Large intestine (tissue), 12 donors: ENCODE measurements at places on chromosomes 2 and 18. TPM values are rescaled to one million over a fixed set of nuclear protein-coding genes. Genes with fewer than 3 reads are reported as not detected.
A peak's percentile ranks its signal among the peaks of the same experiment; 100 is the strongest.

- DNase-seq = no peak
Observed at GRCh38 chr2:233005096-233005495, 8.0 kb downstream of the NGEF start.

- no peak for DNase-seq
Observed at GRCh38 chr18:1665079-1665478, 760.4 kb downstream of the ADCYAP1 start.

DNA sequence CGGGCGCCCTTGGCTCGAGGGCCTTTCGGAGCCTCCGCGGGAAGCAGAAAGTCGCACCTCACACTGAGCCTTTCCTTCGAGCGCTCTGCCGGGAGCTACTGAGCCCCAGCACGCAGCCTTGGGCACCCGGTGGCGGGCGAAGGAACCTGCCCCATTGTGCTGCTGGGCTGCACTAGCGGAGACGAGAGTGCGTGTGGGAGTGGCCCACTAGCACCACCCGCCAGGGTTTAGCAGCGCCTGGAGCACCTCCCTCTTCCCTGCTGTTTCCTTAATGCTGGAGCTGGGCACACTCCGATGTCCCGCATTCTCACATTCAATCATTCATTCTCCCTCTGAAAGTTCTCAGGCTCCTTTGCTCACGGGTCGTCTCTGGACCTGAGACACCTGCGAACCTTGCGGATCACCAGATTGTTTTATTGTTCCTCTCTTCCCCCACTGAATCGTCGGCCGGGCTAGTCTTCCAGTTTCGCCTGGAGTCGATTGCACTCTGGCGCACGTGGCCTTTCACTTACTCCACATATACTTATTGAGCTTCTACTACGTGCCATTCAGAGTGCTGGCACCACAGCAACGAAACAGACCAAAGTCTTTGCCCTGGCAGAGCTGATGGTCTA is 8.5 kb upstream of the PAX3 start:
- no peak for DNase-seq

DNA sequence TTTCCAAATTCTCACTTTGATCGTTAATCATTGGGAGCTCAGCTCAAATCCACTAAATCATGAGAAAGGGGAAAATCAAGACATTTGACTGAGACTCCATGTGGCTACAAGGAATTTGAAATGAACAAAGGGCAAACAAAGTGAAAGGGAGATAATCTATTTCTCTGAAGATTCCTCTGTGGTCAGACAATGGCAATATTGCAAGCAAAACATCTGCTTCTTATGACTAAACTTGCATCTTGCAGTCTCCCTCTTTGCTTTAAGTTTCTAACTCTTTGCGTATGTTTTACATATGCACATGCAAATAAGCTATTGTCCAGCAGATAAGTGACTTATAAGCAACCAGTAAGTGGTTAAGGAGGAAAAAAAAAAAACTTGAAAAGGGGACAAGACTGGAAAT is 299.1 kb upstream of the NXPH2 start:
- no peak for DNase-seq

GRCh38 chr2:203761121-203761520 is 54.7 kb downstream of the CD28 start:
- no peak for DNase-seq

DNA sequence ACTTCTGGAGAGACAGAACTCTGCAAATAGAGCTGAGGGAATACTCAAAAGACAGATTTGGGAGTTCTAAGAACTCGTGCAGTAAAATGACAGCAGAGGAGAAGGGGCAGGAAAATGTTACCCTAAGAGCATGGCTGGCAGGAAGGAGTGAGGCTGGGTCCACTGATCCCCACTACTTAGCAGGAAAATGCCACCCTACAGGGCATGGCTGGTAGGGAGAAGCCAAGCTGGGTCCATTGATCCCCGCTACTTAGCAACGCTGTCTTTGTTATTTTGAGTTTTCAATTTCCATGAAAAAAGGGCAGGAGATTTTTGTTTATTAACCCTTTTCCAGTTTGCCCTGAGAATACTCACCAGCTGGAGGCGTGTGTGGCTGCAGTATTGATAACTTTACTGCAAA is 100.3 kb upstream of the TMEM200C start:
- DNase-seq = no peak

DNA sequence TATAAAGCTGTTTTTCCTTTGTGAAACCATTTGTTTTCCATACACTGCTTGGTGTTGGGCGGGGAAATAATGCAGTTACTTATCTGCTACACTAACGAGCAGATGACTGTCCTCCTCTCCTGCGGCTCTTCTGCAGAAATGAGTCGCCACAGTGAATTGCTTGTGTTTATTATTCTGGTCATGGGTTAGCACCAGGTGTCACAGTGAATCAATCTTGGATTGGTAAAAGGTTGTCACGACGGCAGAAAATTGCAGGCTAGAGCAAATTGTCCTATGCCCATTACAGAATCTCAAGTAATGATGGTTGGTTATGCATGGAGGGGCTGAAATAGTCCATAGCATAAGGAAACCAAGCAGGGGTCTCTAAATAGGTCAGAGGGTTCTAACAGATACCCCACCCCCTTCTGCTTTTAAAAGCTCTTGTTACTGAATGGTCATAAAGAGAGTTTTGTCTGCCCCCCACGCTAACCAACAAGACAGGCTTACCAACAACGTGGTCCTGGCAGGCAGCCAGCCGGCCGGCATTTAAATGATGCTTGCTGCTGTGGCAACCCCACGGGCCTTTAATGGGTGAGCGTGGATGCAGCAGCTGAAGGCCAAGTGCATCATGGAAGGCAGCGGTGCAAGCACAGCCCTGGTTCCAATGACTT is 29.5 kb downstream of the RAB31 start:
- DNase-seq = peak; percentile 75

GRCh38 chr2:211986313-211986712 is 552.3 kb downstream of the ERBB4 start:
- DNase-seq = no peak

- no peak for DNase-seq
Observed at GRCh38 chr2:131641414-131642206, 113.9 kb downstream of the CCDC74A start.

DNA sequence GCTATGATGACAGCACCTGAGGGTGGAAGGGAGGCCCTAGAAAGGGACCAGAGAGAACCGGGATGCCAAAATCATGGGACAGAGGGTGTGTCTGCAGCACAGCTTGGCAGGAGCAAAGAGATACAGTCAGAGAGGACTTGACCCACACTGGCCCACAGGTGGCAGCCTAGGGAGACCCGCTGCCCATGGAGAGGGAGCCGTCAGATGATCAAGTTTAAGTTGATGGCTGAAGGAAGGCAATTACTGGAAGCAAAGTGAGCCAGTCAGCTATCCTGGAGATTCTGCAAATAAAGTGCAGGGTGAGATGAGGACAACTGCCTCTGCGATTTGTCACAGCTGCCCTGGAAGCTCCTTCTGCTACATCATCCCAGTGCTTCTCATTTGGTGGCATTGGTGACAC is 74.0 kb downstream of the CMPK2 start:
- DNase-seq = no peak

GRCh38 chr2:232363784-232364615 is 14.6 kb upstream of the ALPP start:
- no peak for DNase-seq

DNA sequence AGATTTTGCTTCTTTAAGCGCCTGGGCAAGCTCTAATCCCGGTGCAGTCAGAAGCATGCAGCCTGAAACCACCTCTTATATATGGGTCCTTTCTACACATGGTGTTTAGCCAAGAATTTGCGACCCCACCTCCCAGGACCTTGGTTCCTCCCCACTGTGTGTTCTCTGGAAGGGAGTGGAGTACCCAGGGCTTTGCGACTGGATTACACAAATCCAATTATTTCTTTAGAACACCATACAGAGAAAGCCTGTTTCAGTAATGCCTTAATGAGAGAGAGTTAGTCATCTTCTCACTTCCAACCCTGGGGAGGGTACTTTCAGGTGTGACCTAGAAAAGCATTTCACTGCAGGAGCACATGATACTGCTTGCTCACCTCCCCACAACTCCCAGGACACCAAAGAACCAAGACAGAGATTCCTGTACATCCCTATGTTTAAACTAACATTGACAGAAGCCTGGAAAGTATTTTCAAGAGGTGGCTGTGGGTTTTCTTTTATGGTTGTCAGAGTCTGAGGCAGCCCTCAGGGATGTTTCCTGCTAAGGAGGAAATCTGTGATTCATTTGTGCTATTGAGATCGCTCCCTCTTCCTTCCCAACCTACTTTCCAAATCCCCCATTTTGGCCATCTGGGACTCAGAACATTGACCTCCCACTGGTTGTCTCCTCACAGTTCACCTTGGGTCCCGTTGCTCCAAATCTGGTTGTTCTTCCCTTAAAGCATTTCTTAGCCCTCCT is at the start of gene CAPN14:
CAPN14 (minus strand) TSS at position 51 of the 736 bp plus-strand sequence. CDS start 12,068 bp downstream, outside the sequence.
- DNase-seq = no peak

DNA sequence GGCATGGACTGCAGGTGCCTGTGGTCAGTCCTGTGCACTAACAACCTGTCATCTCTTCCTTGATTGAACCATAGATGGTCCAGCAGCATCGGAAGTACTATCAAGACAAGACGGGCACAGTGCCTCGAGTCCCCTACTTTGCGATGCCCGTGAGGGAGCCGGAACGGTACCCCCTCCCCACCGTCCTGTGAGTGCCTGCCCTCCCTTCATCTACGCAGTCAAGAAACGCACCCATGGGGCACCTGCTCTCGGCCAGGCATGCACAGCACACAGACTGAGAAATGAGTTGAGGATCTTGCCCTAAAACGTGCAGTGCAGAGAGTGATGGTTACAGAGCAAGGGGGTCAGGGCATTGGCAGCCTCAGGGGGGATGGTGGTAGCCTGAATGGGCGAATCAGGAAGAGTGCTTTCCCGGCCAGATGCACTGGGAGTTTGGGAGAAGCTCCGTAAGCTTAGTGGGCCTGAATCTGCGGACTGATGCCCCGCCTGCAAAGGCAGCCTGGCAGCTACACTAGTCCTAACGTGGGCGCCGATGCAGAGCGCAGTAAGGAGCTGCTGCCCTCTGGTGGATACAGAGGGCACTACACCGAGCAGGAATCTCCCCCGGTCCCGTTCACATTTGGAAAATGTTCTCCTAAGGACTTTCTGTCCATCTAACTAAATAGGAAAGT is 63.6 kb downstream of the CIB4 start:
- DNase-seq = peak; percentile 28

- no peak for DNase-seq
Observed at GRCh38 chr2:217086038-217086522, 226.2 kb upstream of the TNP1 start.

DNA sequence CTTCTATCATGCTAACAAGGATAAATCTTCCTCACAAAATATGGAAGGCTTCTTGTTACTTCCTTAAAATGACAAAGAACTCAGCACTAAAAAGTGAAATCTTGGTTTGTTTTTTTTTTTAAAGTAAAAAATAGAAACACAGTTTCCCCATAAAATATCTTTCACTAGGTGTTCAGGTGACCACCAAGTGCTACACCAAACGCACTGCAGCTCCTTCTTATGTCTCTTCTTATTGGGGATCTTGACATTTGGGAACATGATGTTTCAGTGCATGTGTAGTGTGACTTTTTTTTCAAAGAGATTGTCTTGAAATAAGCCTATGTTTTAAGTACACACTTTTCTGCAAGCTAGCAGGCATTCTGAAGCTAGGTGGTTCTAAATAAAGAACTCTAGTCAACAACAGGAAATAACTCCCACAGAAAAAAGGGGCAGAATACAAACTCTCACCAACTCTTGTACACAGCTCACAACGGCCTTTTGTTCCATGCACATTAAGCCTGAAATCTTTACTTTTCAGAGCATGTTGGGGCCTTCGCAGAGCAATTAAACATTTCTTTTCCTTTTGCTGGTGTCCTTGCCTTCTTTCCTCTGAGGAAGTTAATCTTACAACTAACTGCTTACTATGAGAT is 13.2 kb upstream of the SERTAD2 start:
- no peak for DNase-seq

DNA sequence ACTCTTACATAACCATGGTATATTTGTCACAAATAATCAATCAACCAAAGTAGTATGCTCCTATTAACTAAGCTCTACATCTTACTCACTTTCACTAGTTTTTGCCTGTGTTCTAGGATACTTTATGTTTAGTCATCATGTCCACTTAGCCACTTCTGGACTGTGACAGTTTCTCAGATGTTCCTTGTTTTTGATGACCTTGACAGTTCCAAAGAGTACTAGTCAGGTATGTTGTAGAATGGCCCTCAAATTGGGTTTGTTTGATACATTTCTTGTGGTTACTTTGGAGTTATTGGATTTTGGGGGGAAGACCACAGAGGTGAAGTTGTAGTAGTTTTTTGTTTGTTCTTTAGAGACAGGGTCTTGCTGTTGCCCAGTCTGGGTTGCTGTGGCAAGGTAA is 35.5 kb downstream of the BUB1 start:
- DNase-seq = no peak

- no peak for DNase-seq
Observed at GRCh38 chr2:201419057-201419635, 32.1 kb downstream of the TRAK2 start.

- DNase-seq = no peak
Observed at GRCh38 chr2:240235149-240235803, 94.8 kb upstream of the OTOS start.

- DNase-seq = no peak
Observed at GRCh38 chr18:46704816-46705215, 47.8 kb upstream of the LOXHD1 start.

DNA sequence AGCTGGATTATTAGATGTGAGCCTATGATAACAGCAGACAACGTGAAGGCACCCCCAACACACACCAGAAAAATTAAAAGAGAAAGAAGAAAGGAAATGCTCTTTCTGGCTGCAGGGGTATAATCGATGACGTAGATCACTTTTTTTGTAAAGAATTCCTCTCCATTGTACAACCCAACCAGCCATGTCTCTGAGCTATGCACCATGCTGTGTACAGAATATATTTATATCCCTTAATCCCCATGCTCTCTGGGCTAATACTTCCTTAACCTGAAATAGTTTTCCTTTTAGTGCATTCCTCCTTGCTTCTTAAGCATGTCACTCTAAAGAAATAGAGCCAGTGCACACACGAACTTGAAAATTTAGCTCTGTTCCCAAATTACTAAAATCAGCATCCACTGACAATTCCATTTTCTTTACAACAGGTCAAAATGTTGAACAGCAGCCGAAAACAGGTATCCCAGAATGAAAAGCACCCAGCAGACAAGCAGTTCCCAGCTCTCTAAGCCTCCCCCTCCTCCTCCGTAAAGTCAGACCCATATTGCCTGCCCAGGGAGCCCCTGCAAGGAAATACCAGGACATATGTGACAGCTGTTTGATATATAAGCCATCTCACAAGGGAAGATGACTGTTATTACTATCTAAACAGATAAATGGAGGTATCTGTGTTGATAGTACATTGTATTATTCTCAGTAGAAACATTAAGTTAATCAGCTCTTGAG is 247.4 kb upstream of the RAB6C start:
- no peak for DNase-seq

- no peak for DNase-seq
Observed at GRCh38 chr2:240329778-240330177, 105.7 kb upstream of the GPC1 start.

DES gene
- 429 TPM for polyA plus RNA-seq

MGAT5 gene
- polyA plus RNA-seq = 19.0 TPM

LAMA1 gene
- 2.3 TPM for polyA plus RNA-seq

CTAGE1 gene
- 0.10 TPM for polyA plus RNA-seq

COL4A4 gene
- polyA plus RNA-seq = 0.22 TPM

DNAH6 gene
- 1.6 TPM for polyA plus RNA-seq

CXCR1 gene
- 0.01 TPM for polyA plus RNA-seq

CDH7 gene
- 0.22 TPM for polyA plus RNA-seq
